Activated CD4-positive, alpha-beta T cell treated with anti-CD3 and anti-CD28 coated beads, Interleukin-2, amount 50 U/mL, for 24 hours (primary cell): ENCODE measurements at places on chromosomes 4 and X.

GRCh38 chr4:78704981-78705683 is 71.0 kb upstream of the BMP2K start:
- no peak for DNase-seq

DNA sequence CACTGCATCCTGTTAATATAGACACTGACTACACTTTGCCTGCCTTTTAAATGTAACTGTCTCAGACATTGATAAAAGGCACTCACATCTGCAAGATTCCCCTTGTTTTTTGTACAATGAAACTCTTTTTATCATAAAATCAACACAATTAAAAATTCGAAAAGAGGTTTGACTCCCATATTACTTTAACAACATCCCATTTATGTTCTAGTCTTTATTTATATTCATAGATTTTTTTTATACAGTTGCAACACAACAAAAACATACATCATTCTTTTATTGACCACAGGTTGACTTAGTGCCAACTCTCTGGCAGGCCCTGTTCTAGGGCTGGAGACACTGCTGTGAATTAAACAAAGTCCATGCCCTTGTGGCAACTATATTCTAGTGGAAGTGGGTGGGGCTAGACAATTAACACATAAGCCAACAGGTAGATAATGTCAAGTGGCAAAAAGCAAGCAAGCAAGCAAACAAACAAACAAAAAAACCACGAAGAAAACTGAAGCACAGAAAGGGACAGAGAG is 36.8 kb downstream of the ANK2 start:
- no peak for DNase-seq

- DNase-seq: no peak
Measured at GRCh38 chr4:85177679-85178078, 211.2 kb upstream of the WDFY3 start.

DNA sequence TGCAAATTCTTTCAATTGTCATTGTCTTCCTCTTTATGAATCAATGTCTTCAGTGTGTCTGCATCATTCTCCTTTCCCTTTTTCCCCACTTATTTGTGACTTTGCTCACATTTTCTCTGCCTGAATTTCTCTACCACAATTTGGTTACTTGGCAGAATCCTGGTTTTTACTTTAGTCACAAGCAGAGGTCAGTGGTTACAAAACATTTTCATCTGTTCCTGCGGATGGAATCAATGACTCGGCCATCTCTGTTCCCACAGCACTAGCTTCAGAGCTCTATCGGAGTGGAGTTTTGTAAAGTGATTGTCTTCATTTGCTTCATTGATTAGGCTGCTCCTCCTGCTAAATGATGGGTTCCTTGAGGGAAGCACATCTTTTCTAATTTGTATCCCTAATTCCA is 501.3 kb upstream of the AADAT start:
- DNase-seq: no peak

DNA sequence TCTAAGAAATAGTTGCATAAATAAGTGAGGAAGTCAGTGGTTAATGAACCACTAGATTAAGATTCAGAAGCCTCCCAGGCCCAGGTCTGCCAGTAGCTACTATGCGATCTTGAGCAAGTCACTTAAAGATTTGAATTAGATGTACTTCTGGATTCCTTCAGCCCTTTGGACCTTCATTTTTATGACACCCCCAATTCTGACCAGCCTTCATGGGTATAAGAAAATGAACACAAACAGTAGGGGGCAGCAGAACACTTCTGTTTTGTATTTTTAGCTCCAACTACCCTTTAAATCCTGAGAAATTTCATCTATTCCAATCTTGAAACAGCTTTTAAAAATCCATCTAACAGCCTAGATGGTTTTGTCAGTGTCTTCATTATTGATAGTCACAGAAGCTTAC is 19.0 kb downstream of the TMEM47 start:
- no peak for DNase-seq

GRCh38 chrX:151206871-151207270 is 30.5 kb downstream of the GPR50 start:
- DNase-seq: no peak

DNA sequence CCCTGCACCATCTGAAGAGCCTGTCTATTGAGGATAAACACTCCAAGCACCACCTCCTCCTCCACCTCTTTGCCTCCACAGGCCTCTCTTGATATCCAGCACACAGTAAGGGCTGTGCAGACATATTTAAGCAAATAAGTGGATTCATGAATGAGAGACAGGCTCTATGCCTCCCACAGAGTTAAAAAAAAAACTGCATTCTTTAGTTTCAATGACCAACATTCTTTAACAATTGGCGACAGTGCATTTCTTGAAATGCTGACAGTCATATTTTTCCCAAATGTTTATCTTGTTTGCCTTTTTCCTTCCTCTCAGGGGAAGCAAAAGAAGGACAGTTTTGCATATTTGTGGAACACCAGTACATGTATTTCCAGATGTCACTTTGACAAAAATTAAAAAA is 38.6 kb downstream of the MXRA5 start:
- DNase-seq: no peak

GRCh38 chrX:3184176-3184930 is 143.1 kb downstream of the ARSF start:
- DNase-seq: no peak

- DNase-seq: no peak
Measured at GRCh38 chr4:6893449-6894085, 16.1 kb upstream of the TBC1D14 start.

GRCh38 chrX:118286066-118286762 is 59.7 kb upstream of the WDR44 start:
- no peak for DNase-seq

GRCh38 chr4:23629421-23629820 is 260.4 kb downstream of the PPARGC1A start:
- no peak for DNase-seq

- DNase-seq: no peak
Measured at GRCh38 chrX:102154900-102155805, 624 bp downstream of the BEX5 start.

- DNase-seq: no peak
Measured at GRCh38 chrX:38285649-38286048, 41.7 kb downstream of the RPGR start.

GRCh38 chr4:31236639-31237173 is 516.5 kb downstream of the PCDH7 start:
- no peak for DNase-seq

- DNase-seq: no peak
Measured at GRCh38 chr4:141028024-141028529, 105.2 kb downstream of the RNF150 start.

DNA sequence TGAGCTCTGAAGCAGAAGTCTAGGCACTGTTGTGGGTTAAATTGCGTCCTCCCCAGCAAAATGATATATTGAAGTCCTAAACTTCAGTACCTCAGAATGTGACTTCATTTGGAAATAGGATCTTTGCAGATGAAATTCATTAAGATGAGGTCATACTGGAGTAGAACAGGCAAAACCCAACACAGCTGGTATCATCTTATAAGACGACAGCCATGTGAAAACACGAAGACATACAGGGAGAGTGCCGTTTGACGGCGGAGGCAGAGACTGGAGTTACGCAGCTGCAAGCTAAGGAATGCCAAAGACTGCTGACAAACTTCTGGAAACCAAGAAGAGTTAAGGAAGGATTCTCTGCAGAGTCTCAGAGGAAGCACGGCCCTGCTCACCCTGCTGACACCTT is 241.5 kb downstream of the MAML3 start:
- no peak for DNase-seq
